Fibroblast of skin of scalp (primary cell): ENCODE measurements at places on chromosomes 1 and 21.

- no peak for DNase-seq
Measured at GRCh38 chr1:84571150-84571535, 3.1 kb downstream of the CTBS start.

- DNase-seq, result peak; percentile 45
Measured at GRCh38 chr1:219339466-219339865, 165.8 kb downstream of the LYPLAL1 start.

DNA sequence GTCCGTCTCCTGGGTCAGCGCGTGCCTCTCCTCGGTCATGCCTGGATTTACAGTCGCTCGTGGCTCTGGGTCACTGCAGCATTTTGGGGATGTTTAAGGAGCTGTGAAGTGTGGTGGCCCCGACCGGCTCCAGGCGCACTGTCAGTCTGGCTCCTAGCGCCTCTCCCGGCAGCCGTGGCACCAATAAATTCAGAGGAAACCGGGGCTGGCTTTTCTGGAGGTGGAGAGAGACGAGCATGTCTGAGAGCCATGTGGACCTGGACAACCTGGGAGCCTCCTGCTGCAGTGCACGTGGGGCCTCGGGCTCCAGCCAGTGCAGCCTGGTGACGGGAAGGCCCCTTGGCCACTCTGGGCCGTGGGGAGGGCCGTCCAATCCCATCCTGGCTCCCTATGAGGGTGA is 17.1 kb downstream of the PLCH2 start:
- no peak for DNase-seq

DNA sequence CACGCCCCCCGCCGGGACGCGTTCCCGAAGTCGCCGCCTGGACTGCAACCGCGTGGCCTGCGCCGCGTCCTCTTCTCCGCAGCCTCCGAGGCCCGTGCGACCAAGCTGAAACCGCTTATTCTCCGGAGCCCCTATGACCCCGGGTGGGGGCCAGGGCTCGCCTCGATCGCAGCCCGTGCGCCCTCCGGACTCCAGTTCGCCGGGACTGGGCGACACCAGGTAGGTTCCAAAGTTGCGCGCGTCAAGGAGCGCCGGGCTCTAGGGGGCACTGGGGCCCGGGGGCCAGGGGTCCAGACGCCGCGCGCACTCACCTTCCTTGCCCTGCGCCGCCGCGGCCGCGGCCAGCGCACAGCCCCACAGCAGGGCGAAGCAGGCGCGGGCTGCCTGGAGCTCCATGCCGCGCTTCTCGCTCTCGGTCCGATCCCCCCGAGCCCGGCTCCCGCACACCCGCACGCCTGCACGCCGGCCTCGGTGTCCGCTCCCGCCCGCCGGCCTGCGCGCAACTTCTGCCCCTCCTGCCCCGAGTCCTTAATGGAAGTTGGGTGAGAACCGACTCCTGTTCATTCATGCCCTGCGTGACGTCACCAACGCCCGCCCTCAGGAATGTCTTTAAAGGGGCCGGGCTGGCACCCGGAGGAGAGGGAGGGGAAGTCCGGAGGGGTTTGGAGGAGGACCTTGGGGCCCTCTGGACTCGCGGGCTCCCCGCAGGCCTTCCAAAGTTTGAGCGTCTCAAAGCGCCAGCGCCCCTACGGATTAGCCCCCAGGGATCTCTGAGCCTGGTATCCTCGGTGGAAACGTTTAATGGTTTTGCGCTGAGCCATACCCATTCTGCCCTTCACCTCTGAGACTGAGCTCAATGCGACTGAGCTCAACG is at the start of gene EPHA2:
TSS of gene EPHA2 (minus strand) at position 533 of the 874 bp plus-strand sequence. CDS start at position 396, 137 bp downstream.
- peak; percentile 89 for DNase-seq

DNA sequence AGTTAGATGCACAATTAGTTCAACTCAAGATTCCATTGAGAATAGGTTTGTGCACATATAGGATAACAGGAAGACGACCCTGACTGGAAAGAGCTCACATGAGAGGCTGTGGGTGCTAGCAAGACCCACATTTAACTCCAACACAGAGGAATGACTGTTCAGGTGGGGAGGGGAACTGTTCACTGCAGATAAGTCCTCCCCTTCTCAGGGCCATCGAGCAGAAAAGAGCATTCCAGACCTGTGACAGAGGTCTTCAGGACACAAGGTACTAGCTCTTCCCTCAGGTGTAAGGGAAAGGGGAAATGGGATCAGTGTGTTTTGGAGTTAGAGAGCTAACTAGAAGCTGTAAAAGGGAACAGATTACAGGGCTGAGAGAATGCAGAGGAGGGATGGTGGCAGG is 8.7 kb downstream of the PTGER3 start:
- DNase-seq, result no peak

DNA sequence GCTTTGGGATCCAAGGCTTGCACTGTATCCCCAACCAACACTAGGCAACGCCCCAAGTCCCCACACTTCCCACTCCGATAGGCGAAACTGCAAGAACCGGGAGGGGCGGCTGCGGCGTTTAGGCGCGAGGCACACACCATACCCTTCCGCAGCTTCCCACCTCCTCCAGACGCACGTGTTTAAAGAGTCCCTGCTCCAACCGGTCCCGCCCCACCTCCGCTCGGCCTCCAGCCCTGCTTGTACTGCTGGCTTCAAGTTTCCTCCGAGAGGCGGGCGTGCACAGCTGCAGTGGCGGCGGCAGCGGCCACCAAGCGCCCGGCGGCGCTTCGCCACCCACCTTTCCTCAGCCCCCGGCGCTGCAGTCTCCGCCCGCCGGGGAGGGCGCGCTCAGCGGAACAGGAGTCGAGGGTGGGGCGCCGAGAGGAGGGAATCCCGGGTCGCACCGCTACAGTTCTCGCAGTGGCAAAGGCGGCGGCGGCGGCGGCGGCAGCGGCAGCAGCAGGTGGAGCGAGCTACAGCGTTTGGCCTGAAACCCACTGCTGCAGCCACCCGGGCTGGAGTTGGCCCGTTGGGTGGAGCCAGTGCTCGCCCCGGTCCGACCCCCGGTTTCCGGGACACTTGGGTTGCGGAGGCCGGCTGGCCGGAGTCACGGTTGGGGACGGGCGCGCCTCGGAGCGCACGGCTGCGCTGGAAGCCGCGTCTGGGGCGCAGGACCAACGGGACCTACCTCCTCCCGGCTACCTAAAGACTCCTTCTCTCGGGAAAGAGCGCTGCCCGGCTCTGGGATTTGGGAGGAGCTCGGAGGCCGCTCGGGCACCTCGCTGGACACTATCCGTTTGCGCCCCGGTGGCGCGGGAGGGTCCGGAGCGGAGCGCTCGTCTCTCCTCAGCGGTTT is at the start of gene CNIH3:
TSS of gene CNIH3 (plus strand) at position 457 of the 895 bp plus-strand sequence. CDS start 858 bp downstream, outside the sequence.
- DNase-seq, result peak; percentile 42

DNA sequence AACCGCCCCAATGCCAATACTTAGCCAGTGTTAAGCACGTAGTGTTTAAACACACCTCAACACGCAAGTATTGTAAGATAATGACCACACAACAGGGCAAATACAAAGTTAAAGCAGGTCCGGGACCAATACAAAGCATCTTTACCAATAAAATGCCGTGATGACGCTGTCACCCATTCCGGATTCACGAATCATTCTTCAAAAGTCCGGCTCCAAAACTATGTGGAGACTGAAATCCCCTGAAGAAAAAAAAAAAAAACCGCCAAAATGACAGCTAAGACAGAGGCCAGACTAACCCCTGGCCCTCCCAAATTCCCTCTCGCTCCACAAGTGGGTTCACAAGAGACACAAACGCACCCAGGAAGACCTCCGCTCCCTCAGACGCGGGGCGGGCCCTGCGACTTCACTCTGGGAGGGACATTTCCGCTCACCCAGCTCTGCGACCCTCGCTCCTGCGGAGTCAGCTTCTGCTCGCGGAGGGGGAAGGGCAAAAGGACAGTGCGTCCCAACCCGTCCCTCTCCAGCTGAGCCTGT is 625 bp upstream of the DARS2 start:
- DNase-seq, result no peak

- DNase-seq, result peak; percentile 95
Measured at GRCh38 chr21:45287438-45288391, at the start of gene POFUT2. Gene POFUT2, minus strand, starts transcription at chr21:45287895. Its CDS starts 24 bp downstream, at chr21:45287871.

DNA sequence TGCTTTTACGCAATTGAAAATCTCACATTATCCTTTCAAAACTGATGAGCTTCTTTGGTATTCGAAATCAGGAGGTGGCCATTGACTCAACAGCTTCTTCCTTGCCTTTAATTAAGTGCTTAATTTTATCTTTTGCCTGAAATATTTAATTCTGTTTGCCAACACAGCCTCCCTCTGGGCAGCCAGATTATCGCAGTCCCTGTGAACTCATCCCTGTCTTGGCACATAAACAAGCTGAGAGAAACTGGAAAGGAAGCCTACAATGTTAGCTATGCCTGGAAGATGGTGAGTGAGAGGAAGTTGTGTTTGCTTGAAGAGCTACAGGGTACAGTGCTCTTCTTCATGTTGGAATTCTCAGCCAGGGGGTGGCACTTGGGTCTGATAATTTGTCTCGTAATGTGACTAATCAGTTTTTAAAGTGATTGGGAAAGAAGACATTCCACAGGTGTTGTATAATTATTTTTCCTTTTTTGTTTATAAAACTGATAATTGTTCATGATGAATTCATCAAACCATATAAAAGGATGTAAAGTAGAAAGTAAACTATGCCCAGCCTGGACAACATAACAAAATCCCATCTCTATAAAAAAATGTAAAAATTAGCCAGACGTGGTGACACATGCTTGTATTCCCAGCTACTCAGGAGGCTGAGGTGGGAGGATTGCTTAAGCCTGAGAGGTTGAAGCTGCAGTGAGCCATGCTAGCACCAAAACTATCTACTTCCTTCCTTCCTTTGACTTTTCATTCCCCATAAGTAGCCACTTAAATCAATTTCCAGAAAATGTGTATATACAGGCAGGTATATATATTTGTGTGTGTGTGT is 90.1 kb upstream of the RAVER2 start:
- DNase-seq, result peak; percentile 26

DNA sequence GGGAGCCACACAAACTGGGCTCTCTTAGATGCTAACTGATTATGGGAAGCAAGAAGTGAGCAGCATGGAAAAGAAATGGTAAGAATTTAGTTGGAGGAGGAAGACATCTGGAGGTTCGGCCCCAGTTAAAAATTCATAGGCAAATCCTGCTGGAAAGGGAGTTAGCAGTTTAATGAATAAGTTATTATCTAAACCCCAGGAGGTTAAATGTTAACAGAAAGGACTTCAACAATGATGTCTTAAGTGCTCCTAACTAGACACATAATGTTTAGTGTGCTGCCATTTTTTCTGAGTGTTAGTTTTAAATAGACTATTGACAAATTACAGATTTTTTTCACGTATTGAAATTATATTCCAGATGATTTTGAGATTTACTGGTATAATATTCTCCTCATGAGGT is 1265.3 kb upstream of the ADGRL2 start:
- no peak for DNase-seq

DNA sequence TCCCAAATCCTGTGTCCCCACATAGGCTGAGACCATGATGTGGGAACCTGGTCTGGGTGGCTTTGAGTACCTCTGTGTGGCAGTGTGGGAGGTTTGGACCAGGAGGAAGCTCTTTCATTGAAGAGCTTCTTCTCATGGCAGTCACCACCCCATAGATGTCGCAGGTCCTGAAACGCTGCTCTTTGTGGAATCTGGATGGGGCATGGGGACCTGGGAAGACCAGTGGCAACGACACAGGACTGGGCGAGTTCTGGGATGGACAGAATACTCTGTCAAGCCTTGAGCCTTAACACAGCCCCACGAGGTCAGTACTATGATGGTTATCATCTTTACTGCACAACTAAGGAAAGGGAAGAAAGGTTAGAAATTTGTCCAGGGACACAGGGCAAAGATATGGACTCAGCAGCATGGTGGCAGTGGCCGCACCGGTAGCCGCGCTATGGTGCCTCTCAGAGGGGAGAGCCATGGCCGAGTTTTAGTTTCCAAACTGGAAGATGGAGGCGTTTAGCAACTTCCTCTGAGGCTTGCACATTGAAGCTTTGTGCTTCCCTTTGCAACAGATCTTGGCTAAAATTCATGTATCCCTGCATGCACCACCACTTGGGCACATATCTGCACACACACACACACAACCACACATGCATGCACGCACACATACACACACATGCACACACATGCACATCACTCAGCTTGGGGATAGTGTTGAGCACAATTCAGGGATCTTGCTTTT is 117.7 kb upstream of the C1orf174 start:
- no peak for DNase-seq

DNA sequence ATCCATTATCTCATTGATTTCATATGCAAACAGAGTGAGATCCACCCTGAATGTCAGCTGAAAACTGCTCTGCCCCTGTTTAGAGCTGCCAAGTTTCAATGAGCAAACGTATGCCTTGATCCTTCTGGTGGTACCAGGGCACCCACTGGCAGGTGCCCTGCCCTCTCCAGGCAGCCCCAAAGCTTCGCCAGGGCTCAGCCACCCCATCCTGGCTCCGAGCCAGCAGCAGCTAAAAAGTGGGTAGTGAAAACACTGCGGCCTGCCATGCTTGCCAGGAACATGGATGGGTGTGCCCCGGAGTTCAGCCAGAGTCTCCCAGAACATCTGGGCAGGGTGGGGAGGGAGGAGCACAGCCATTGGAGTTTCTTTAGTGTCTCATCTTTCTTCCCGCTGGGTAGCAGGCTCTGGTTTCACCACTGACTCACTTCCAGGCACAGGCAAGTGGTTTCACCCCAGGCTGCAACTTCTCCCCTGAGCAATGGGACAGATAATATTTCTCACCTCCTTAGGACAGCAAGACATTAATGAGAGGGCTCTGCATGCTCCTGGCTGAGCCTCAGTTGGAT is 8.1 kb upstream of the LMX1A start:
- peak; percentile 26 for DNase-seq

DNA sequence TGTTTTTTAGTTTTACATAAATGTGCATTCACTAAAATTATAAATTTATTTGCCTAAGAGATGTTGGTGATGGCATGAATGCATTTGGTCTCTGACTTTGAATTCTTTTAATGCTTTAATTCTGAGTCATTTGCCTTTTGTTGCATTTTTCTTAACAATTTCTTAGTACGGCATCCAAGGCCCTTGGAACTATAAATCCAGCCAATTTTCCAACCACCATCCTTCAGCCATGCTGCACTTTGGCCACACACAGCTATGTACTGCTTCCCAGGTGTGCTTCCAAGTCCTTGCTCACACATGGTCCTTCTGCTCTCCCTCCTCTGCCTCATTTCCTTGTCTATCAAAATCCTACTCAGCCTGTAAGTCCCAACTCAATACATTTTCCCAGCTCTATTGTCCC is 161.0 kb downstream of the DHRS3 start:
- DNase-seq, result peak; percentile 73

DNA sequence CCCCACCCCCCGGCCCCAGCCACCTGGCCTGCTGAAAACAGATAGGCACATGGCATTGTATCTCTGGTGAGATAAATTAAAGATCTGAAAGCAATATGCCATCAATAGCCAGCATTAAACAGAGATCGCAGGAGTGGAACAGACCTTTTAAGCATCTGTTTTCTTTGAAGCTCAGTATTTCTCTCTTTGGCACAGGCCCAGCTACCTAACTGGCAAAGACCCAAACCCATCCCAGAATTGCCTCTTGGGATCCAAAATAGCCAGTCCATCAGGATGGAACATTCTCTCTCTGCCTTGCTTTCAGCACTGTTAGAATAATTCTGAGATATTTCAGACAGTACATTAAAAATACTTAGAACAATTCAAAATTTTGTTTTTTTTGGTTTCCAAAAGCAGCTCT is 46.0 kb downstream of the KCNJ6 start:
- DNase-seq, result no peak

GRCh38 chr1:75980972-75981897 is 49.0 kb upstream of the ASB17 start:
- DNase-seq, result no peak
